A375 (cell line): ENCODE measurements at places on chromosomes 11 and 22. TPM values are rescaled to one million over a fixed set of nuclear protein-coding genes. Genes with fewer than 3 reads are reported as not detected.

PLAAT5 gene
- not detected in 2 replicates for total RNA-seq

TEX54 gene
- 1.5 TPM in 1 of 2 replicates, not detected in the other for total RNA-seq

APOBEC3F gene
- 2.9 and 3.5 TPM in 2 replicates for total RNA-seq

OR51B2 gene
- total RNA-seq = 0.85 and 1.4 TPM in 2 replicates

CPT1B gene
- total RNA-seq = 8.2 and 18.8 TPM in 2 replicates

MN1 gene
- 0.24 and 0.26 TPM in 2 replicates for total RNA-seq

SESN3 gene
- 0.26 and 0.58 TPM in 2 replicates for total RNA-seq

GPHA2 gene
- not detected in 2 replicates for total RNA-seq

RASL10A gene
- 0.57 and 0.88 TPM in 2 replicates for total RNA-seq

PGM2L1 gene
- total RNA-seq = 0.19 and 0.49 TPM in 2 replicates

KCTD14 gene
- total RNA-seq = not detected in 2 replicates

CRYBA4 gene
- total RNA-seq = not detected in 2 replicates

OR6T1 gene
- total RNA-seq = 0.21 TPM in 1 of 2 replicates, not detected in the other

MMP10 gene
- total RNA-seq = 0.19 and 0.72 TPM in 2 replicates

PATE4 gene
- total RNA-seq = not detected in 2 replicates

H19 gene
- 5.2 and 9.5 TPM in 2 replicates for total RNA-seq

OR8B2 gene
- total RNA-seq = not detected in 2 replicates

SCGB1A1 gene
- total RNA-seq = not detected in 2 replicates
